ENCODE measurements at places on chromosomes 5 and 9. TPM values are rescaled to one million over a fixed set of nuclear protein-coding genes. Genes with fewer than 3 reads are reported as not detected.

Gene GLRA1
- total RNA-seq: not detected

Gene F12
- 21.8 TPM for total RNA-seq

Gene CER1
- not detected for total RNA-seq

Gene INSL4
- total RNA-seq: 15.8 TPM

Gene PLK2
- total RNA-seq: 95.9 TPM

Gene DELE1
- total RNA-seq: 49.0 TPM

Gene OR1Q1
- not detected for total RNA-seq

Gene AHRR
- total RNA-seq: 3.5 TPM

Gene PPP3R2
- total RNA-seq: not detected

Gene TAL2
- total RNA-seq: 0.32 TPM

Gene LURAP1L
- 11.6 TPM for total RNA-seq

Gene PRXL2C
- 15.1 TPM for total RNA-seq

Gene ALAD
- 17.1 TPM for total RNA-seq

Gene ADAMTS6
- 0.12 TPM for total RNA-seq
